Regular cardiac myocyte (primary cell): ENCODE measurements at places on chromosomes 1 and 21. TPM values are rescaled to one million over a fixed set of nuclear protein-coding genes. Genes with fewer than 3 reads are reported as not detected.

The HJV gene
- not detected in 2 replicates for total RNA-seq

The IRF6 gene
- total RNA-seq: 0.19 and 0.85 TPM in 2 replicates

The MYBPH gene
- total RNA-seq: not detected in 2 replicates

The NEK7 gene
- total RNA-seq: 378 and 404 TPM in 2 replicates

The SLC45A3 gene
- 3.6 and 3.7 TPM in 2 replicates for total RNA-seq

The RPTN gene
- under 0.01 TPM in 2 replicates for total RNA-seq

The GBP6 gene
- under 0.01 TPM in 2 replicates for total RNA-seq

The BMP8A gene
- total RNA-seq: under 0.01 and 0.19 TPM in 2 replicates

The UCHL5 gene
- total RNA-seq: 26.2 and 50.2 TPM in 2 replicates

The FBLIM1 gene
- total RNA-seq: 76.7 and 77.0 TPM in 2 replicates

The GNG4 gene
- total RNA-seq: under 0.01 and 0.19 TPM in 2 replicates

The SV2A gene
- 8.7 and 10.2 TPM in 2 replicates for total RNA-seq

The TTC13 gene
- total RNA-seq: 14.4 and 23.4 TPM in 2 replicates

The SORT1 gene
- total RNA-seq: 7.3 and 24.2 TPM in 2 replicates

The CAPN2 gene
- total RNA-seq: 286 and 401 TPM in 2 replicates

The HEATR1 gene
- 28.5 and 41.2 TPM in 2 replicates for total RNA-seq

The OR2M4 gene
- not detected in 2 replicates for total RNA-seq

The DIRAS3 gene
- total RNA-seq: 8.2 and 128 TPM in 2 replicates

The LCE1D gene
- not detected in 2 replicates for total RNA-seq

The PRCC gene
- total RNA-seq: 6.8 and 14.6 TPM in 2 replicates

The NHLH1 gene
- total RNA-seq: under 0.01 TPM in 1 of 2 replicates, not detected in the other

The TTLL7 gene
- total RNA-seq: 15.0 and 19.4 TPM in 2 replicates

The ATG4C gene
- 12.7 and 15.2 TPM in 2 replicates for total RNA-seq

The PRDM16 gene
- 0.96 and 1.1 TPM in 2 replicates for total RNA-seq

The GFI1 gene
- under 0.01 and 1.2 TPM in 2 replicates for total RNA-seq

The PTPRF gene
- total RNA-seq: 66.5 and 131 TPM in 2 replicates

The RPAP2 gene
- 7.1 and 10.4 TPM in 2 replicates for total RNA-seq

The CHML gene
- total RNA-seq: 10.7 and 24.0 TPM in 2 replicates

The CCDC24 gene
- total RNA-seq: 2.3 and 4.5 TPM in 2 replicates

The CELA2A gene
- 0.28 TPM in 1 of 2 replicates, not detected in the other for total RNA-seq

The B3GALT2 gene
- 1.7 and 2.1 TPM in 2 replicates for total RNA-seq

The FAM131C gene
- 0.28 TPM in 1 of 2 replicates, not detected in the other for total RNA-seq

The LRRC38 gene
- 0.28 and 0.77 TPM in 2 replicates for total RNA-seq

The PTPN14 gene
- total RNA-seq: 35.0 and 45.2 TPM in 2 replicates

The SPRR2G gene
- not detected in 2 replicates for total RNA-seq

The CYP4A22 gene
- not detected in 2 replicates for total RNA-seq

The C4BPA gene
- total RNA-seq: not detected in 2 replicates

The OR2AK2 gene
- 0.28 TPM in 1 of 2 replicates, not detected in the other for total RNA-seq

The GSTM5 gene
- total RNA-seq: 0.19 and 3.9 TPM in 2 replicates

The SLC16A4 gene
- 16.3 and 42.0 TPM in 2 replicates for total RNA-seq

The CAPN9 gene
- total RNA-seq: not detected in 2 replicates

The TPTE gene
- not detected in 2 replicates for total RNA-seq

The OR2T10 gene
- not detected in 2 replicates for total RNA-seq

The BACE2 gene
- 25.5 and 58.1 TPM in 2 replicates for total RNA-seq

The TFAP2E gene
- total RNA-seq: under 0.01 TPM in 2 replicates

The ARHGEF10L gene
- total RNA-seq: 18.6 and 20.1 TPM in 2 replicates

The EXTL1 gene
- total RNA-seq: 0.56 and 0.58 TPM in 2 replicates

The GPR25 gene
- not detected in 2 replicates for total RNA-seq

The OTUD3 gene
- 4.5 and 5.9 TPM in 2 replicates for total RNA-seq

The AIRE gene
- total RNA-seq: 0.28 TPM in 1 of 2 replicates, not detected in the other

The OR10Z1 gene
- total RNA-seq: not detected in 2 replicates

The S100A14 gene
- total RNA-seq: 0.19 TPM in 1 of 2 replicates, not detected in the other

The OR14K1 gene
- total RNA-seq: not detected in 2 replicates

The SNX7 gene
- total RNA-seq: 46.8 and 61.0 TPM in 2 replicates

The HDGF gene
- 101 and 184 TPM in 2 replicates for total RNA-seq
